Activated effector memory CD4-positive, alpha-beta T cell treated with anti-CD3 and anti-CD28 coated beads, Interleukin-2, amount 50 U/mL, for 16 hours (primary cell): ENCODE measurements at places on chromosomes 6 and 20.

DNA sequence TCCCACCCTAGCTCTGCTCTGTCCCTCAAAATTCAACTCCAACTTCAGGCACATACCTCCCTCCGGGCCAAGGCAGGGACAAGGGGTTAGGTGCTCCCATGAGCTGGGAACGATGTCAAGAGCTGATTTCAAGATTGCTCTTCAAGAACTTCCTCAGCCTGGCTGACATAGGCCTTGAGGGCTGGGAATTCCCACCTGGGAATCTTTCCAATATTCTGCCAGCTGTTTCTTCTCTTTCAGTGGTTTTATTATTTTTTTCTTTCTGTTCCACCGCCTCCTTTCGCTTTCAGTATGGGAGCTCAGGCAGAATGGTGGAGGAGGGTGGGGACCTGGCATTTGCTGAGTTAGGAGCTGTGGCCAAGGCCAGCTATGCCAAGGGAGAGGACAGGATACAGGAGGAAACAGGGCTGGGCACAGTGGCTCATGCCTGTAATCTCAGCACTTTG lies 33.7 kb downstream of the SRSF3 start:
- DNase-seq, result no peak

DNA sequence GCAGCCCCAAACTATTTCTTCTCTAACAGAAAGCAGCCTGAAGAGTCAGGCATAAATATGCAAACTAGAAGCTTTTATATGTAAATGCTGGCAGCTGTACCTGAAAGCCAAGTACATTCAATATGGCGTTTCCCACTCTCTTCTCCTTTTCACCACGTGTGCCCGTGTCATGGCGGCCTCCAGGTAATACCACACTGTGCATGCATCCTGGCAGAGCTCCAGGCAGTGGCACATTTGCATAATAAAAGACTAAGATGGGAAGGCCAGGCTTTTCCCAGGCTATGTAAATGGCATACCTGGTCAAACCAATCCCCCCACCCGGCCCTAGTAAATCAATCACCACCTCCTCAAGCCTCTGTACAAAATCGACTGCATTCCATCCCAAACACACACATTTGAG lies 120.6 kb downstream of the MMUT start:
- DNase-seq, result no peak

GRCh38 chr6:2970034-2970685 lies 1.2 kb downstream of the SERPINB6 start:
- no peak for DNase-seq

DNA sequence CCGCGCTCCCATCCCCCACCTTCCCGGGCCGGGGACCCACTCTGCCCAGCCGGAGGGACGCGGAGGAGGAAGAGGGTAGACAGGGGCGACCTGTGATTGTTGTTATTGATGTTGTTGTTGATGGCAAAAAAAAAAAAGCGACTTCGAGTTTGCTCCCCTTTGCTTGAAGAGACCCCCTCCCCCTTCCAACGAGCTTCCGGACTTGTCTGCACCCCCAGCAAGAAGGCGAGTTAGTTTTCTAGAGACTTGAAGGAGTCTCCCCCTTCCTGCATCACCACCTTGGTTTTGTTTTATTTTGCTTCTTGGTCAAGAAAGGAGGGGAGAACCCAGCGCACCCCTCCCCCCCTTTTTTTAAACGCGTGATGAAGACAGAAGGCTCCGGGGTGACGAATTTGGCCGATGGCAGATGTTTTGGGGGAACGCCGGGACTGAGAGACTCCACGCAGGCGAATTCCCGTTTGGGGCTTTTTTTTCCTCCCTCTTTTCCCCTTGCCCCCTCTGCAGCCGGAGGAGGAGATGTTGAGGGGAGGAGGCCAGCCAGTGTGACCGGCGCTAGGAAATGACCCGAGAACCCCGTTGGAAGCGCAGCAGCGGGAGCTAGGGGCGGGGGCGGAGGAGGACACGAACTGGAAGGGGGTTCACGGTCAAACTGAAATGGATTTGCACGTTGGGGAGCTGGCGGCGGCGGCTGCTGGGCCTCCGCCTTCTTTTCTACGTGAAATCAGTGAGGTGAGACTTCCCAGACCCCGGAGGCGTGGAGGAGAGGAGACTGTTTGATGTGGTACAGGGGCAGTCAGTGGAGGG lies 2.8 kb downstream of the SOX4 start:
- DNase-seq, result peak; percentile 64

DNA sequence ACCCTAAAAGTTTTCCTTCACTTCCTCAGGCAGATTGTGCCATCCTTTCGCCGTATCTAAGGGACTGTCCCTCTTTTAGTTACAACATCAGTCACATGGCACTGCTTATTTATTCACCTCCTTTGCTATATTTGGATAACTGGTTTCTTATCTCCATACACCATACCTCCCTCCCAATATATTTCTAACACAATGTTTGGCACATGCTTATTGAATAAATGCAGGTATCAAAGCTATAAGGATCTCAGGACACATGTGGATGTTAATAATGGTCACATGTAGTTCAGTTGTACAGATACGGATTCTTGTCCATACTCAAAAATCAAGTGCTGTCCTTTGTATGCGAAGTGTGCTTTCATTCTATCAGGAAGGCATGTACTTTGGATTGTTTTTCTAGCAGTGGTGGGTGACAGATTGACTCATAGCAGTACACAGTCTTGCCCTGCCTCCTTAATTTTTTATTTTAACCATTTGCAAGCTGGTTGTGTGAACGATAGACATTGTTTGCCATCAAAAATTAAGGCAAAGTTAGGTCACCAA lies 407.1 kb upstream of the RUNX2 start:
- DNase-seq, result no peak

- no peak for DNase-seq
These were observed 367.5 kb downstream of the BTBD9 start for GRCh38 chr6:38272222-38272621.

- DNase-seq, result no peak
These were observed 34.1 kb upstream of the TBC1D7 start for GRCh38 chr6:13362412-13362811.

GRCh38 chr6:35611240-35611639 lies 77.5 kb downstream of the FKBP5 start:
- DNase-seq, result no peak

- no peak for DNase-seq
These were observed 152.3 kb downstream of the ALDH8A1 start for GRCh38 chr6:134797400-134798113.

- peak; percentile 80 for DNase-seq
These were observed 7.0 kb downstream of the DYNLRB1 start for GRCh38 chr20:34522969-34523871.

DNA sequence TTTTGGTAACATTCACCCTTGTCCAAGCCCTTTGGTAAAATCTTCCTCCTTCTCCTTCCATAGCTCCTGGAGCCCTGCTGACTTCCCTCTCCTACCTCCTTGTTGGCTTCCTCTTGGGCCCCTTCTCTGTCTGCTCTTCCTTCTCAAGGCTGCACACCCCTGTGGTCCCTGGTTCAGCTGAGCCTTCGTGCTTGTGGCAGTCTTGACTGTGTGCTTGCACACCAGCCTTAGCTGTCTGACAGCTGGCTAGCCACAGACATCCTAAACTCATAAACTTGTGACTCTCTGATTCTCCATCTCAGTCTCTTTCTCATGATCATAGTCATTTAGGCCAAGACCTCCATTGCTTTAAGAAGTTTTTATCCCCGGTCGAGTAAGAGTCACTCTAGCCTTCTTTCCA lies 37.1 kb downstream of the DHX35 start:
- DNase-seq, result no peak

DNA sequence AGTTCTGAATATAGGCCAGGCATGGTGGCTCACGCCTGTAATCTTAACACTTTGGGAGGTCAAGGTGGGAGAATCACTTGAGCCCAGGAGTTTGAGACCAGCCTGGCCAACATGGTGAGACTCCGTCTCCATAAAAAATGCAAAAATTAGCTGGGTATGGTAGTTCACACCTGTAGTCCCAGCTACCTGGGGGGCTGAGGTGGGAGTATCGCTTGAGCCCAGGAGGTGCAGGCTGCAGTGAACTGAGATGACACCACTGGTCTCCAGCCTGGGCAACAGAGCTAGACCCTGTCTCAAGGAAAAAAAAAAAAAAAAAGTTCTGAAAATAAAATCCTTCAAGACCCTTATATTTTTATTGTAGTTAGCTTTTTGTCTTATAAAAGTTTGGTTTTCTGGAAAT lies 11.7 kb upstream of the WTAP start:
- DNase-seq, result no peak

- DNase-seq, result no peak
These were observed 246.1 kb downstream of the TFAP2C start for GRCh38 chr20:56875052-56875659.

- no peak for DNase-seq
These were observed 37.2 kb upstream of the TSPYL1 start for GRCh38 chr6:116316772-116317467.

- peak; percentile 53 for DNase-seq
These were observed 19.7 kb downstream of the NPEPL1 start for GRCh38 chr20:58712151-58712791.

GRCh38 chr6:54805077-54805476 lies 41.5 kb upstream of the FAM83B start:
- DNase-seq, result no peak

DNA sequence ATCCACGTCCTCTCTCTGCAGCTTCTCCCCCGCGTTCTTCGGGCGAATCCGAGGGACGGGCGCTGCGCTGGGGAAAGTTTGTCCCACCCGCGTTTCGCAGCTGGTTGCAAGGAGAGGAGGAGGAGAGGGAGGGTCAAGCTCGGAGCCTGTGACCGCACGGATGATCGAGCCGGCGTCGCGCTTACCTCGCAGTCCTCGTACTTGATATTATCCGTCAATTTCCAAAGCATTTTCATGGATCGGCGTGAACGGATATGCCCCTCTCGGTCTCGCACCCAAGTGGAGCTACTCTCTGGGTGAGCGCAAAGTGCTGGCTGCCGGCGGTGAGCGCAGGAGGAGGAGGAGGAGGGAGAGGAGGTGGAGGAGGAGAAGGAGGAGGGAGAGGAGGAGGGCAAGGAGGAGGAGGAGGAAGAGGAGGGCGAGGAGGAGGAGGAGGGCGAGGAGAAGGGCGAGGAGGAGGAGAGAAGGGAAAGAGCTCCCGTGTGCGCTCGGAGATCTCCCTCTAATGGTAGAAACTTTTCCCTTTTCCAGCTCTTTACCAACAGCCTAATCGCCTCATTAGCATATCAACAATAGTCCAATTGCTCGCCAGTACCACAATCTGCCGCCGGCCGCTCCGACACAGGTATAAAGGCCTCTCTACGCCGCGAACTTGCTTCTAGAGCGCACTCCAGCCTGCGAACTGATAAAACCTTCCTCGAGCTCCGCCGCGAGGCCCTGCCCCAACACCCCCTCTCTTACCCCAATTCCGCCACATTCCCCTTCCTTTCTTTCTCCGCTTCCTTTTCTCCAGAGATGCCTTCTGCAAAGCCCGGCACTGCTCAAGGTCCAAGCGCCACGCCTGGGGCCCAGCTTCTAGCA lies at the start of gene TFAP2A:
TFAP2A (minus strand) TSS at position 319 of the 861 bp plus-strand sequence; CDS start at position 236, 83 bp downstream.
- DNase-seq, result no peak

GRCh38 chr6:13014504-13015378 lies 298.2 kb downstream of the PHACTR1 start:
- no peak for DNase-seq

DNA sequence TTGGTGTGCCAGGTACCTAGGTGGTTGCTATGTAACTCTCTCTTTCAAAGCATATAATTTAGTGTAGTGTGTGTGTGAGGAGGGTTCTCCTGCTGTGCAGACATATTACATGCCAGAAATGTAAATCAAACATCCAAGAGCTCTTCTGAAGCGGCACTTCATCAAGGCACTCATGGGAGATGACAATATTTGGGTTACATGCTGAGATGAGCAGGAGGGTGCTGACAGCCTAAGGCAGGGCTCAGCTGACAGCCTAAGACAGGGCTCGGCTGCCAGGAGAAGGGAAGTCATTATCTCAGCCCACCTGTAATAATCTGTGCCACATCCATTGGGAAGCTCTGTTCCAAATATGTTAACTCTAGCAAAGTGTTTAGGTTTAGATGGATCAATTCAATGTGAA lies 39.1 kb downstream of the ADGRF5 start:
- no peak for DNase-seq

- no peak for DNase-seq
These were observed 124.6 kb upstream of the CDH4 start for GRCh38 chr20:61127311-61128039.

- DNase-seq, result peak; percentile 90
These were observed 45.7 kb downstream of the RAMACL start for GRCh38 chr6:166540631-166541331.

- no peak for DNase-seq
These were observed 12.0 kb downstream of the TCP1 start for GRCh38 chr6:159777240-159777904.

DNA sequence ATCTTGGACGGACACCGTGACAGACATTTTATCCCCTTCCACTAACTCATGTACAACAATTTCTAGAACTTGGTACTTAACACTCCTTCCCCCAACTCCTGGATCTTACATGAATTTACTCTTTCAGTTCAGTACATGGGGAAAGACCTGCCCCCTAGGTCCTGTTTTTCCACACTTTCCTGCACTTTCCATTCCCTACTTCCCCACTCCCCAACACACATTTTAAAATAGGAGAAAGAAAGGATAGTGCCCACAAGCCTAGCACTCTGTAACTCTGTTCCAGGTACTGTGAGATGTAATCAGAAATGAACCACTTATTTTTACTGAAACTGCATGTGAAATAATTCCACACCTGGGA lies 1.3 kb downstream of the ADGRG6 start:
- no peak for DNase-seq

DNA sequence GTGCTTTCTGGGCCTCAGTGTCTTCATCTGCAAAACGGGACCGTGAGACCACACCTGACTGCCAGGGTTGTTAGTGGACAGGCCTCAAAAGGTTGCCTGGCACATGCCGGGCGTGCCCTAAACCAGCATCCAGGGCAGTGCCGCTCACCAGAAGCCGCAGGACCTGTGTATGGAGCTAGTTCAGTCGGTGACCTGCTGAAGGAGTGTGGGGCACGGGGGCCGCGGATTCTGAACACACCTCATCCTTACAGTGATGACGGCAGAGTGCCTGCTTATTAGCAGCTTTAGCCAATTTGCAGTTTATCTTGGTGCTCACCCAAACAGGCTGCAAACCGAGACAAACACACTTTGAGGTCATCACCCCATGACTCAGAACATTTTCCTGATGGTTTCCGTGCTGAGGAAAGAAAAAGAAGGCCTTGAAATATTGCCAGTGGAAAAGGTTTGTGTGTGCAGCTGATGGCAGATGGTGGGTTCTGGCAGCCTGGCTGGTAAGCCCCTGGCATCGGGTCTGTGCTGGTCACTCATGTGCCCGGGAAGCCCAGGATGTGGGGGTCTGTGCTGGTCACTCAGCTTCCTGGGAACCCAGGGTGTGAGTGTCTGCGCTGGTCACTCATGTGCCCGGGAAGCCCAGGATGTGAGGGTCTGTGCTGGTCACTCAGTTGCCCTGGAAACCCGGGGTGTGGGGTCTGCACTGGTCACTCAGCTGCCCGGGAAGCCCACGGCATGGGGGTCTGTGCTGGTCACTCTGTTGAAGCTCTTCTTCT lies 153.8 kb downstream of the ERMARD start:
- no peak for DNase-seq

GRCh38 chr6:168039849-168040248 lies 39.2 kb downstream of the FRMD1 start:
- DNase-seq, result no peak
